ENCODE measurements at places on chromosomes 11 and 22. TPM values are rescaled to one million over a fixed set of nuclear protein-coding genes. Genes with fewer than 3 reads are reported as not detected.

GLB1L2 gene
- 0.47 TPM for total RNA-seq

LUZP2 gene
- 0.19 TPM for total RNA-seq

- H3K4me1 ChIP-seq = no peaks in the 10 kb centered on the region
- no peaks in the 10 kb centered on the region for H3K27me3 ChIP-seq
- no peaks in the 10 kb centered on the region for H3K36me3 ChIP-seq
- DNase-seq = no peak
- no peak overlapping the region for H3K27ac ChIP-seq
- H3K4me3 ChIP-seq = no peak overlapping the region
Observed at GRCh38 chr11:34806875-34807274, 109.3 kb downstream of the APIP start.

DNA sequence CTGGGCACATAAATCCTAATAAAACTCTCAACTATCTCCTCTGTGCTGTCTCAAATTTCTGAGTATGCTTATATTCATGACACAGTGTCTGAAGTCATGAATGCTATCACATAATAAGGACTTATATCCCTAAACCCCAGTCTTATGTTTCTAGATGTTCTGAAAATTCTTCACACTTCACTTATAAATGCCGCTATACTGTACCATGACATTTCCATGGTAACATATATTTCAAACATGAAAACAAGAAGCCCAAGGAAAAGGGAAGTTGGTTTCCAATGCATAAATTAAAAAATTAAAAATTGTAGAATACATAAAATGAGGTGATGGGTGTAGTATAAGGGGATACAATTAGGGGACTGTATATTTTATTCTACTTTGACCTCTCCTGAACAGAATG is 11.7 kb downstream of the GVQW3 start:
- H3K4me3 ChIP-seq = no peak overlapping the region
- no peaks in the 10 kb centered on the region for H3K27me3 ChIP-seq
- H3K27ac ChIP-seq = no peak overlapping the region
- H3K4me1 ChIP-seq = no peaks in the 10 kb centered on the region
- no peaks in the 10 kb centered on the region for H3K36me3 ChIP-seq
- no peak for DNase-seq

- H3K36me3 ChIP-seq = no peaks in the 10 kb centered on the region
- H3K4me1 ChIP-seq = peaks cover 16% of the 10 kb centered on the region
- H3K27me3 ChIP-seq = no peaks in the 10 kb centered on the region
- H3K4me3 ChIP-seq = peak overlapping the region; percentile 51
- H3K27ac ChIP-seq = peak overlapping the region; percentile 90
Observed at GRCh38 chr22:50621356-50621880, 6.5 kb downstream of the ARSA start.

GRCh38 chr11:19573666-19574065 is 139.0 kb upstream of the NAV2 start:
- H3K4me3 ChIP-seq = no peak overlapping the region
- H3K36me3 ChIP-seq = no peaks in the 10 kb centered on the region
- H3K4me1 ChIP-seq = no peaks in the 10 kb centered on the region
- DNase-seq = no peak
- no peak overlapping the region for H3K27ac ChIP-seq

DNA sequence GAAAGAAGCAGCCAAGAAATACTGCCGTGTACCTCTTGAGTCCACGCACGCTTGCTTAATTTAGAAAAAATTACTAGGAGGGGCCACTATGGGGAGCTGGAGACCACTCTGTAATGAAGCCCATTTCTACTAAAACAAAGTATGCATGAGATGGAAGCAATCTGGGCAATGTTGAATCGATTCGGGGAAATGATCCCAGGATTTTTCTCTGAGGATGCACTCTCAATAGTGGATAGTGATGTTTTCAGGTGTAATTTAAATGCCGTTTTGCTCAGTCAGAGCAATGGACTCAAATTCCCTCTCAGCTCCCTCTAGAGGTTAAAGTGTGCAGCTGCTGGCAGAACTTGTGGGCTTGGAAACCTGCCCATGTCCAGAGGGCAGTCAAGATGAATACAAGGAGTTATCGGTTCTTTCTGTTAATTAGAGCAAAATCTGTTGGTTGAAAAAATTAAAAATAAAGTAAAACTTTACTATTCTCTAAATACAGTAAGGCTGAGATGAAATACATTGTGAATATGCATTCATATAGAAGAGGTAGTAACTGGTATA is 64.1 kb downstream of the ME3 start:
- H3K36me3 ChIP-seq = no peaks in the 10 kb centered on the region
- no peak overlapping the region for H3K27ac ChIP-seq
- H3K27me3 ChIP-seq = no peaks in the 10 kb centered on the region
